ENCODE measurements at places on chromosomes 12 and 14.

DNA sequence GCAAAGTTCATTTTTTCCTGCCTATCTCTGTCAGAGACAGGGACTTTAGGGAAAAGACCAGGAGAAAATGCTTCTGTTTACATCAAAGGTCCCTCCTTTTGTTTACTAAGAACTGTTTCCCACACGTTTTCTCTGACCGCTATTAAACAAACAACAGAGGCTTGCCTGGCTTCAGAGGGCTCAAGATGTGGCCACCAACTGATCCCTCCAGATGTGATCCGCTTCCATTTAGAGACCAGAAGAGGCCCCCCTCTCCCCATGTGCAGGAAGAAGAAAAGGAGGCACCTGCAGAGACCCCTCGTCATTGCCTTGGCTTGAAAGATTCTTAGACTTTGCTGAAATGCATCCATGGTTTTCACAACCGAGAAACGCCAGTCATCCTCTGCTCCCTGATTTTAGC, 217.9 kb upstream of the PWP1 start:
- no peak for DNase-seq

- no peak for DNase-seq
These were observed 23.7 kb downstream of the FNTB start for GRCh38 chr14:65010211-65010931.

- DNase-seq: no peak
These were observed 12.9 kb downstream of the FAM222A start for GRCh38 chr12:109726511-109727038.

DNA sequence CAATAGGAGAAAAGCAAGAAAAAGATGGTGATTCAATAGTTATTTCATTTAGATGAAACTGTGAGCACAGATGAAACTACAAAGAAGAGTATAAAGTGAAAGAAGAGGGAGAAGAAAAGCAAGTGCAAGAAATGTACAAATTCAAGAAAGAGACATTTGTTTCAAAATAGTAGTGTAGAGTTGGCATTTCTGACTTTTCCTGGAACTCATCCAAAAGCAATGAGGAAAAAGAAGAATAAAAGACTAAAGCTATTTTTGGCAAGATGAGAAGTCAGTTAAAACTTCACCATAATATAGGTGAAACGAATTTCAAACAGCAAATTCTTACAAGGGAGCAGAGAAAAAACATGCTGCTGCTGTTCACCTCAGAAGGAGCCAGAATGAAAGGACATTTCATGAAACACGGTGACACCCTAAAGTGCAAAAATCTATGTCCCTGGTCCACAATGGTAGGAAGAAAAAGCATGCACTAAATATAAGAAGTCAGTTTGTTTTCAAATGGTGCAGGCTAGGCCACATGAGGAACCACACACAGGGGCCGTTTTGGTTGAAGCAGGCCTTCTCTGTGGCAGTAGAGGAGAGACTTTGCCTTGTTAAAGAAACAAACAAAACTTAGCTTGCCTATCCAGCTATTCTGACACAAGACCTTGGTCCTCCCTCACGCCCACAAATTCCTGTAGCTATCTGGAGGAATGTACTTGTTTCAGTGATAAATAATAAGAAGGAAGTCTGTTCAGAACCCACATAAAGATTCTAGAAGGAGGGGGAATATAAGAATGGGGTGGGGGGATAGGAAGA, 11.1 kb upstream of the CMAS start:
- DNase-seq: no peak

- DNase-seq: no peak
These were observed 66.6 kb downstream of the MON2 start for GRCh38 chr12:62533087-62533754.

DNA sequence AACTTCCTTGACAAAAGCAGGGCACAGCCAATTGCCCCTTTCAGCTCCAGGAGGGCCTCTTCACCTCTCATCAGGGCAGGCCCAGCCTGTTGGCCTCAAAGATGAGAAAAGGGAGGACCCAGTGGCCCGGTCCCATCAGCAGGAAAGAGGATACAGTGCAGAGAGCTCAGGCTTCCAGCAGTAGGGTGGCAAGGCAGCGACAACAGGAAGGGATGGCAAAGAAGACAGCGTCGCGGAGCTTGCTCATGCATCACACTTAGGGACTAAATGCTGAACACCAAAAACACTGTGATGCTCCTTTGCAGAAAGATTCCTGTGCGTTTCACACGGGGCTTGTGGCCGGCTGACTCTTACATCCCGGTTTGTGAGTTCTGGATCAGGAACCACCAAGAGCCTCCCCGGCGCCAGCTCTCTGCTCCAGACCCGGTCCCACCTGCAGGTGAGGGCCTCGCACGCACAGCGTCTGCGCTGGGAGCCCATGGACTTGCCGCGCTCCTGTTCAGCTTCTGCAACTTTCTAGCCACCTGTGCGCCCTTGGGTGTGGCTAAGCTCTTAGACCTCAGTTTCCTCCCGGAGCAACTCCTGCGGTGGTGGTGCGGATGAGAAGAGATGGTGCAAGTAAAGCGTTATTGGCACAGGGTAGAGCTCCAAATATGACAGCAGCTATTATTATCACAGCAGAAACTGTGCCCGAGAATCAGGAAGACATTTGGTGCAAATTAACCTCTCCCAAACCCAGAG, 15.3 kb upstream of the BCL7A start:
- no peak for DNase-seq

DNA sequence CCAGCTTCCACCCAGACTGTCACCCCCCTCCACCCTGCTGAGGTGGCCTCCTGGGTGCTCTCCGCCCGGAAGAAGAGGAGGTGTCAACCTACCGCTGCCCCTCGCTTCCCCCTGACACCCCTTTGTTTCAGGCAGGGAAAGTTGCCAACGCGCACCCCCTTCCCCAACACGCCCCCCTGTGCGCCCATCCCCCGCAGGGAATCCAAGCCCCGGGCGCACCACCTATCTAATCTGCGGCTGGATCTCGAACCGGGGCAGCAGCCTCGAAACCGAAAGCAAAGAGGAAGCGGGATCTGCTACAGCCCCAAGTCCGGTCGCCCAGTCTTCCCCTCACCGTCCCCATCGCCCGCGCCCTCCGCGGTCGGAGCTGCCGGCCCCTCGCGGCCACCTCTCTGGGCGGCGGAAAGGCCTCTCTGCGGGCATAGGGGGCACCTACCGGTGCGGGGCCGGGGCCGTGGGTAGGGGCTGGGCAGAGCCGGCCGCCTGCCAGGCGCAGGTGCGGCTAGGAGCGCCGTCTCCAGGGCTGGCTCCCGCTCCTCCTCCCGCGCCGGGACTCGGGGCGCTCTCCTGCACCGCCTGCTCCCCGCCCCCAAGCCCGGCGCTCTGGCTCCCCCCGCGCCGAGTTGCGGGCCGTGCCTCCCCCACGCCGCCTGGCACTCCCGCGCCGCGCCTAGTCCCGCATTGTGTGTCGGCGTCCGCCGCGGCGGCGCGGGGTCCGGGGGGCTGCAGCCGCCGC, 18.3 kb upstream of the PLEKHH1 start:
- peak; percentile 79 for DNase-seq

- peak; percentile 16 for DNase-seq
These were observed 10.9 kb downstream of the EVL start for GRCh38 chr14:100076133-100076532.

DNA sequence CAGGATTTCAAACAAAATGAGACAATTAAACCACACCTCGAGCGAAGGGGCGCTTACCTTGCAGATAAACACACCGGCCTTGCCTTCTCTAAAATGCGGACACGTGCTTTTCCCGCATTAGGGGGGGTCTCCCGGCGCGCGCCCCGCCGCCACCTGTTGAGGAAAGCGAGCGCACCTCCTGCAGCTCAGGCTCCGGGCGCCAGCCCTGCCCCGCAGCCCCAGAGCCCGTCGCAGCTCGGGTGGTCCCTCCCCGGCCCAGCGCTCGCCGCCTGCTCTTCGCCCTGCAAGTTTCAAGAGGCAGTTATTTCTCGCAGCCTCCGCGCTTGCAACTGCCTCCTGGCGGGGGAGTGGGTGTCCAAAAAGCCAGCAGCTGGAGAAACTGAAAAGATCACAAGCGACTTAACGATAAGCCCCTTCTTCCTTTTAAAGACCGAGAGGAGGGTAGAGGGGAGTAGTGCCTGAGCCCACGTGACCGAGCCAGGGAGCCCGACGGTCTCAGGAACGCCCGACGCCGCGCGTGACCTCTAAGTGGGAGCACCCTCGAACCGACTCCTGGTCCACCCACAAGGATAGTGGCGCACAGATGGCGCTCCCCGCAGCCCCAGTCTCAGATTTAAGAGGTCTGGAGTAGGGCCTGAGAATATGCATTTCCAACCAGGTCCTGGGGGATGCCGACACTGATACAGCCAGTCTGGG, at the start of gene ESR2:
Gene ESR2, minus strand, starts transcription at position 396 of the 696 bp plus-strand sequence. CDS start 11,386 bp downstream, outside the sequence.
- peak; percentile 56 for DNase-seq

DNA sequence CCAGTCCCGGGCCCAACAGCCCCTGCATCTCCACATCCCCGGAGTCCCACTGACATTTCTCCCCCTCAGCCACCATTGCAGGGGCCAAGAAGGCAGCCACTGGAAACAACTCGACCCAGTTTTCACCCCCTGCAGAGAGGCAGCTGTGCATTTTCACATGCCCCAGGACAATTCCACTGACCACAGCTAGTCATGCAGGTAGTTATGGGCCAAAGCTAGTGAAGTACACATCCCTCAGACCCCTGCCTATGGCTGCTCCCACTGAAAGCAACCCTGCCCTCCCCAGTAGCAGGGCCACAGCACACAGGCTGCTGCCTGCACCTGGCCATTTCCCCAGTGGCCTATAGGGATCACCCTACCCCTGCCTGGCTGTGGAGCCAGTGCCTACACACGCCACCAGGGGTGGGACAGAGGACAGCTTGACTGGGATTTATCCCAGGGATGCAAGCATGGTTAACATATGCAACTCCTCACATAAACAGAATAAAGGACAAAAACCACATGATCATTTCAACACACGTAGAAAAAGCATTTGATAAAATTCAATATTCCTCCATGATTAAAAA, 154.0 kb downstream of the NDUFA12 start:
- no peak for DNase-seq

DNA sequence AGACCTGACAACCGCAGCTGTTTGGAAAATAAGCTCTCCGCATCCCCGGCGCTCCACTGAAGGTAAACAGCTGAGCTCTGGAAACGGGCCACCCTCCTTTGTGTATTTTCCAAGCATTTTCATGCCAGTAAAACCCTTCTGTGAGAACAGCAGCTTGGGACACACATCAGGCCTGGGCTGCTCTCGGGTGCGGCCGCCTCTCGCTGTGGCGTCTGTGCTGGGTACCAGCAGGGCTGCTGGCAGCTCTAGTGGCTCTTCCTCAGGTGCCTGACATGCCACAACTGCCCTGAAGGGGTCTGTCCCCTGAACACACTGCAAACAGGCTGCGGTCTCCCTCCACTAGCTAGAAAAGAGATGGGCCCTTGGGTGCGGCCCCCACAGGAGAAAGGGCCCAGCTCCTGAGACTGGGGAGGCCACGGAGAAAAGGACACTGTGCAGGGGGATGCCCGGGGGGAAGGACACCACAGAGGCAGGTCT, 96.3 kb downstream of the ITPK1 start:
- no peak for DNase-seq

DNA sequence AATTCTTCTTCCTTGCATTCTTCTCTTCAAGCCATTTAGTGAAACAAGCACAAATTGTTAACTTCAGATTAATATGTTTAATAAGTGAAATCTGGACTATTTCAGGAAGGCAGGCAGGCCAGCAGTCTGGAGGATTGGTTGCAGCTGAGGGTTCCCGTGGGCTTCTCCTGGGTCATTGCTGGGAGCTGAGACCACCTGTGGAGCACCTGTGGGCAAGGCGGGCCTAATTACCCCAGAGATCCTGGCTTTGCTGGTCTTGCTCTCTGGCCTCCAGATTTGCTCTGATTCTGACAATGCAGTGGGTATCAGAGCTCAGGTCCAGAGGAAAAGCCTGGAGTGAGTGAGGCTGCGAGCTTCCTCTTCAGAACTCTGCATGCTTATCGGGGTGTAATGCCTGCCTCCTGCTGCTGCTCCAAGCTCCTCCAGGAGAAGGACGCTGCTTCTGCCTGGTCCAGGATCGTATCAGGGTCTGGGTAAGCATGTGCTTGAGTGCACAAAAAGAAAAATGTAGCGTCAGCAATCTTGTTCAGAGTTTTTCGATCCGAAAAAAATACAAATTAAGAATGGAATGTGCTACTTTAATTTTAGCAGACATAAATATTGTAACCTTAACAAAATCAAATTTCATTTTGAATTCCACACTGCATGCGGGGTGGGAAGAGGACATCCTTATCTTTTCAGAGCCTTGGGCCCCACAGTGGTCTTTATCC, 93.8 kb downstream of the TMEM30B start:
- DNase-seq: no peak

GRCh38 chr12:99043319-99043914, 398.3 kb downstream of the APAF1 start:
- DNase-seq: peak; percentile 38

DNA sequence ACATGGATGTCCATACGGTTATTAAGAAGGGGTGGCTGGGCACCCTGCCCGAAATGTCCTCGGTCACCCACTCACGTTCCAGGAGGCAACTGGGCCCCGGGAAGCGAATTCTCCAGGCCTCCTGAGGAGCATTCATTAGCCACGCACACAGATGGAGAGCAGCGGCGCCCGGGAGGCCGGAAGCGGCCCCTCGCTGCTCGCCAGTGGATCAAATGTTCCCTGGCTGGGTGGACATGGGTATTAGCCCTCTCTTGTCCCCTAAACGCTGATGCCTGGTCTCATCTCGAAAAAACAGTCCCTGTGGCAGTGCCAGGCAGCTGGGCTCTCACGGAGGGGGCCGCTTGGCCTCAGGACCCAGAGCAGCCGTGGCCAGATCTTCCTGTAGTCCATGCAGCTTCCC, 59.0 kb upstream of the DLK1 start:
- DNase-seq: no peak

GRCh38 chr14:94448071-94448808, 4.4 kb downstream of the SERPINA11 start:
- DNase-seq: no peak

DNA sequence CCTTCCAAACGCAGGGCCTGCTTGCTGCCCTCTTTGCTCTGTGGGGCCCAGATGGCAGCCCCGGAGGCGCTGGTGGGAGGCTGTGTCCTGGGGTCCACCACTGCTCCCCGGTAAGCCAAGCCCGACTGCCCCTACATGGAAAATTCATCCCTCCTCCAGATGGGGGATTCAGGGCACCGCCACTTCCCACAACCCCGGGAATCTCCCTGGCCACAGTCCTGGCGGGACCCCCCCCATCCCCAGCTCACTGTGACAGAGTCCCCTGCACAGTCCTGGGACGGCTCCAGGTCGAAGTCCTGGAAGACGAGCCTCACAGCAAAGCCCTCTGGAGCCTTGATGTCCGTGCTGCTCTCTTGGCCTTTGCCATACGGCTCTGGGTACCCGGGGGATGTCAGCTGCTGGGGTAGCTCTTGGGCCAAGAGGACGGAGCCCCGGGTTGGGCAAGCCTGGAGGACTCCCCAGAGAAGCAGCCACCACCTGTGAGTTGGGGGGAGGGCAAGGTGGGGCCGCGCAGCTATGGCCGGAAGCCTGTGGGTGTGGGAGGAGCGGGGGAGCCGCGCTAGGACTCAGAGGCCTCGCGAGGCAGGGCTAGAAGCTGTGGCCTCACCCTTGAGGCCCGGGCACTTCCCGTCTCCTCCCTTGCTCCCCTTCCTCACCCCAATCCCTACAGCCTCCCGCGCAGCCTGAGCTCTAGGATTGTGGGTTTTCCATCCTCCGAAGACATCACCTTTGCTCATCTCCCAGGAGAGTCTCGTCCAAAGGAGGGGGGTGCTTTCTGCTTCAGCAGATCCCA, 815 bp downstream of the C1RL start:
- DNase-seq: peak; percentile 75

- DNase-seq: no peak
These were observed 4.8 kb upstream of the HVCN1 start for GRCh38 chr12:110693731-110694130.
